Activated CD4-positive, alpha-beta memory T cell treated with anti-CD3 and anti-CD28 coated beads, Interleukin-2, amount 10 ng/mL, durations not matched to agents 7 days and 5 days (primary cell): ENCODE measurements at places on chromosomes 7 and 10. TPM values are rescaled to one million over a fixed set of nuclear protein-coding genes. Genes with fewer than 3 reads are reported as not detected.

Gene PAX2
- total RNA-seq, result not detected

DNA sequence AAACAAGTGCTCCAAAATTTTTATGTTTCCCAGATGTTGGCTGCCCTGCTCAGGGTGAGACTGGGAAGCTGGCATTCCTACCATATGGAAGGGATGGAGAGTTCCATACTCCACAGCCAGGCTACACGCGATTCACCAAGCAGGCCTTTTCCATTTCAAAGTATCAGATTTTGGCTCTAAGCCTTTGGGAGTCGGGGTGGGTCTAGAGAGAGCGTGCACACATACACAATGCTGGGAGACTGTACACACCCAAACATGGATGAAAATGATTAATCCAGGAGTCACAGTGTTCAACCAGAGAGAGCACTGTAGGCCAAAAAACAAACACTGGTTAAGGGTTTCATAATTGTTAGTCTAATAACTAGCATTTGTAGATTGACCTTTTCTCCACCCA lies 295.0 kb downstream of the BICC1 start:
- DNase-seq, result no peak

DNA sequence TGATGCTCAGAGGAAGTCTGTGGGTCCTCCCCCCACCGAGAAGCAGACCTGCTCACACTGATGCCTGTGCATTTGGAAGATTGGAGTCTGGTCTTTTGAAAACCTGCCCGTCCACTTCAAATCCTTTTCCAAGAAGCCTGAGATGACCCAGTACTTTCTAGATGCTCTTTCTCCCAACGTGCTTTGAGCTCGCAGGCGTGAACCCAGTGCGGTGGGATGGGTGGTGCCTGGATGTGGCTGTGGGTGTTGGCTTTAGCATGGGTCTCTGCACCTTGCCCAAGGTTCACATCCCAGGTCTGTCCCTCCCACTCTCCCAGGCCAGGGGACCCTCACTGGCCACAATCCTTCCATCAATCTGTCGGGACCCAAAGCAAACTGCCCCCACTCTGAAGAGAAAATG lies 170.2 kb downstream of the ADARB2 start:
- DNase-seq, result no peak

DNA sequence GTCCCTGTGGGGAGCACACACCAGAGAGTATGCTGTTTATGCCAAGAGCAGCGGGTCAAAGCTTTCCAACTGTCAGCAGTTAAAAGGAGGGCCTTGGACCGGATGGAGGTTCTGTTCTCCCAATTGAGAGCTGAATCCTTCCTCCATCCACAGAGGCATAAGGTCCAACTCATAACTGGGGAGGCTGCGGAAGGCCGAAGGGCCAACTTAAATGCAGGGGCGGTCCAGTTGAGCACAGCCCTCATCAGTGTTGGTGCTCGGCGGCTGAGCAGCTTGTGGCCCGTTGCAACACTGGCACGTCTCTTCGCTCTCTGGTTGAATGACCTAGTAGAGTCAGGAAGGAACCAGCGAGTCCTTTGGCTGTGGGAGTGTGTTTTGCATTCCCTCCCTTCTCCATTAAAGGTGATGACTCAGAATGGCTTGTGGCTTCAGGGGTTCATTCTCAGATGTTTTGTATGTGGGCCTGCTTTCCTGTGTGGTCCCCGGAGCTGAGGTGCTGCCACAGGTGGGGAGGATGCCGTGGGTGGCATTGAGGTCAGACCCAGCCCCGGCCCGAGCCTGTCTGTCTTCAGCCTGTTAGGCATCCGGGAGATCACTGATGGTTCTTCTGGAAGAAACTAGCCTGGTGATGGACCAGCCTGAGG lies 44.8 kb upstream of the DMBT1 start:
- DNase-seq, result peak; percentile 81

DNA sequence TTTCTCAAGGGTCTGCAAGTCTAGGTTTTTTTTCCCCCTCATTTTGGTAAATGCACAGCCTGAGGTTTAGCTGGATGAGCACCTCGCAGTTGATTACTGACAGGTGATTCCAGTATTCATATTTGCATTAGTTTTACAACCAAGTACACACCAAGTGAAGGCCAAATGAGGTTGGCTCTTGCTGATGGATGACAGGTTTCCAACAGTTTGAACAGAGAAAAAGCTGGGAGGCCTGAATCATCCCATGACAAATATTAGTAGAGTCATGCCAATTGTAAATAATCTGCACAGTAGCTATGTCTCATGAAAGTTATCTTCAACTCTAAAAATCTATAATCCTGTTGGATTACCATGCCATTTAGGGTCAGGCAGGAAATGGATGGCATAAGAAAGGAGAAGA lies 399.8 kb downstream of the HTR7 start:
- DNase-seq, result no peak

DNA sequence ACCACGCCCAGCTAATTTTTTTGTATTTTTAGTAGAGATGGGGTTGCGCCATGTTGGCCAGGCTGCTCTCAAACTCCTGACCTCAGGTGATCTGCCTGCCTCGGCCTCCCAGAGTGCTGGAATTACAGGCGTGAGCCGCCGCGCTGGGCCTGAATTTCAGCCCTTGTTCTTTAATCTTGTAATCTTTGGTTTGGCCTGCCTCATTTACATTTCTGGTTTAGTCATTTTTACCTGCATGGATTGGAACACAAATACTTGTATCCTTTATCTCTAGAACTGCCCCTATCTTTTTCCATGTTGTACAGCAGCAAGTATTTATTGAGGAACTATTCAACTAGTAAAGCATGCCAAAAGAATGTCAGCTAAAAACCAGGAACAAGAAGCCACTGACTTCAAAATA lies 195.6 kb upstream of the FRMD4A start:
- DNase-seq, result no peak
